ENCODE measurements at places on chromosomes 7 and 10.

DNA sequence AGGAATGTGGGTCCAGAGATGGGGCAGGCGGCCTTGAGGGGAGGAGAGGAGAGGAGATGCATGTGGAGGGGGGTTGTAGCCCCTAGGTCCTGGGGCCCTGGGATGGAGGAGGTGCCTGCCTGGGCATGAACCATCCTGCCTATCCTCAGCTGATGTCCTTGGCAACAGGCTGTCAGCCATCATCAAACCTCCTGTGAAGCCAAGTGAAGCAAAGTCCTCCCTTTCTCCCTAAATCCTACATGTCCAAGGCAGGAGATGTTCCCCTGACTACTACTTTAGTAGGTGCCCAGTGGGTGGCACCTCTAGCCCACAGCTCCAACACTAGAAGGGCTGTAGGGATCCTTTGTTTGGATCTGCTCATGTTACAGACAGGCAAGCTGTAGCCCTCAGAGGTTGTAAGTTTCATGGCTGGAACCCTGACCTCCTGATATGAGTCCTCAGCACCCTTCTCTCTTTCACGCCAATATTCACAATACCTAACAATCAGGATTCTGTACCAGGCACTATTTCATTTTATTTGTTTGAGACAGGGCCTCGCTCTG is 66.6 kb upstream of the SYPL1 start:
- no peak for DNase-seq

DNA sequence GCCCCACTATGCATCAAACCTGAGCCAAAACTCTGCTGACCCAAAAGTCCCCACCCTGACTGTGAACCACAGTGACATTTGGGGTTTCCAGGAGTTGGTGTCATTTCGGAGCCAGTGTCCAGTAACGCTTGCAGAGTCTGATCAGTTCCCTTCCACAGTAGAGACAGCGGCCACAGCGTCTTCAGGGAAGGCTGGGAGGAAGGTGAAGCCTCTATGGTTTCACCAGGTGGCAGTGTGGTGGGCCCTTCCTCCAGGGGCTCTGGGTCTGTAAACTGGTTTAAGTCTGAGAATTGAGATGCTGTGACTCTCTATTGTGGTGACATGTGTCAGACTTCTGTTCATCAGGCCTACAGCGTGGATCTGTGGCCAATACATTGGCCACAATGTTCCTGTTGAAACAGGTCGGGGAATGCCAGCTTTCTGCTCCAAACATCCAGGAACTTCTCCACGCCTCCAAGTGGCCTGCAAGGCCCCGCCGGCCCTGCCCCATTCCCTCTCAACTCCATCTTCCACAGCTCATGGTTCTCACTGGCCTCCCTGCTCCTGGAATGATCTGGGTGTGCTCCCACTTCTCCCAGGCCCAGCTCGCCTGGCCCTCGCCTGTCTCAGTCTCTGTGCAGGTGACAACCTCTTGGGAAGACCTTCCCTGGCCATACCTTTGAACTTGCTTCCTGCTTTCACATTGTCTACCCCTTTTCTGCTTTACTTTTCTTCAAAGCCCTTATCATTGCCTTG is 124.5 kb upstream of the FAM20C start:
- DNase-seq, result no peak

- no peak for DNase-seq
Measured at GRCh38 chr7:17660116-17660515, 280.2 kb downstream of the SNX13 start.

DNA sequence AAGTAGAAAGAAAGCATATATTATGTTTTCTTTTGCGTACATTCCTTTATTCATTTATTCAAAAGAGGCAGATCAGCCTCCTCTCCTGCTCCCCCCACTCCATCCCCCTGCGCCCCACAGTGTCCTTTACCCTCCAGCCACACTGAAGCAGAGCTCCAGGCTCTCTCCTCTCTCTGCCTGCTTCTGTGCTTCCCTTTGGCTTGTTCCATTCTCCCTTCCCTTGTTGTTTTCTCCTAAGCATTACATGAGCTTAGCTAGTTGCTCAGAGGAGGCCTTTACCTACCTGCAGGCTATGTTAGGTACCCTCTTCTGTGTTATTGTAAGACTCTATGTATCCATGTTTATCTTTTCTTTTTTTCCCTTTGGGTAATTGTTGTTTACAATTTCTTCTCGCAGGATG is 27.4 kb downstream of the CNNM2 start:
- DNase-seq, result no peak

DNA sequence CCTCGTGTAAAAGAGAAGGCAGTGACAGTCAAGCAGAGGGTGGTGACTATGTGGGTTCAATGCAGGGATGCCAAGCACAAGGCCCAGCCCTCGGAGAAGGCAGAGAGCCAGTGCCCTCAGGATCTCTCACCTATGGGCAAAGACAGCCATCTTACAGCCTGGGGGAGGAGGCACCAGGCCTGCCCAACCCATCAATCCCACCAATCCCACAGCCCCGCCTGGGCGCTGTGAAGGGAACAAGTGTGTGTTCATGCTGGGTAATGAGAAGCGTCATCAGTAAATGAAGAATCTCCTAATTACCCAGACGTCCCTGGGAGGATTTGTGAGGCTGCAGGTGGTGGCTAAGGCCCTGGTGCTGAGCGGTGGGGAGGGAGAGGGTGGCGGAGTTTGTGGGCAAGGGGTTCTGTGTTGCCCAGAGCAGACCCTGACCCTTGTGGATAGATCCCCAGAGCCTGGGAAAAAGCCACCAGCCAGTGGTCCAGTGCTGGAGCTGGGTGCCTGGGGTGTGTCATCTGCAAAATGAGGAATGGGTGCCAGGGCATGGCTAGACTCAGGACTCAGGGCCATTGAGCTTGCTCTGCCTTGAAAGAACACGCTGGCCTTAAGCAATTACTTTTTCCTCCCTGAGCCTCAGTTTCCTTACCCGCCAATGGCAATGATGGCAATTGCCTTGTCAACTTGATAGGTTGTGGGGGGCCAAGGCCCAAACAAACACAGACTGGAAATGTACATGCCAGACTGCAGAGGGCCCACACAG is 128.1 kb upstream of the UNC5B start:
- DNase-seq, result peak; percentile 57

- DNase-seq, result no peak
Measured at GRCh38 chr10:127798111-127798510, 61.1 kb downstream of the FOXI2 start.

Data from left forelimb (tissue), 1 donor.